ENCODE measurements at places on chromosomes 3 and 15.
A peak's percentile ranks its signal among the peaks of the same experiment; 100 is the strongest.

DNA sequence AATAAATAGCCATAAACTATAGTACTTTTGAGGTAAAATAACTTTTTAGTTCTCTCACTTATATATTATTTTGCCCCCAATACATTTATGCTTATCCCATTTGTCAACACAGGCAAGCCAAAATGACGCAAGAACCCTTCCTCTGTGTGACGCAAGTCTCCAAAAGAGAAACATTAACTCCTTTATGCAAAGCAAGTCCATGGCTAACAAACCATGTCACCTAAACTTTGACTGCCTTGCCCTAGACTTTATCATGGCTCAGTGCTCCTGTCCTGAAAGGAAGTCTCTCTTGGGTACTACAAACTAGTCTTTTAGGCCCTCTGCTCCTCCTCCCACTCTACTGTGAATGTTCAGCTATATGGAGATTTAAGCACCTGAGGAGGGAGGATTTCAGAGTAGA, 230.5 kb downstream of the UNC13C start:
- no peak for DNase-seq

GRCh38 chr3:89635137-89635536, 527.7 kb downstream of the EPHA3 start:
- DNase-seq, result no peak

- DNase-seq, result no peak
Measured at GRCh38 chr3:129738172-129738571, 131.7 kb upstream of the PLXND1 start.

DNA sequence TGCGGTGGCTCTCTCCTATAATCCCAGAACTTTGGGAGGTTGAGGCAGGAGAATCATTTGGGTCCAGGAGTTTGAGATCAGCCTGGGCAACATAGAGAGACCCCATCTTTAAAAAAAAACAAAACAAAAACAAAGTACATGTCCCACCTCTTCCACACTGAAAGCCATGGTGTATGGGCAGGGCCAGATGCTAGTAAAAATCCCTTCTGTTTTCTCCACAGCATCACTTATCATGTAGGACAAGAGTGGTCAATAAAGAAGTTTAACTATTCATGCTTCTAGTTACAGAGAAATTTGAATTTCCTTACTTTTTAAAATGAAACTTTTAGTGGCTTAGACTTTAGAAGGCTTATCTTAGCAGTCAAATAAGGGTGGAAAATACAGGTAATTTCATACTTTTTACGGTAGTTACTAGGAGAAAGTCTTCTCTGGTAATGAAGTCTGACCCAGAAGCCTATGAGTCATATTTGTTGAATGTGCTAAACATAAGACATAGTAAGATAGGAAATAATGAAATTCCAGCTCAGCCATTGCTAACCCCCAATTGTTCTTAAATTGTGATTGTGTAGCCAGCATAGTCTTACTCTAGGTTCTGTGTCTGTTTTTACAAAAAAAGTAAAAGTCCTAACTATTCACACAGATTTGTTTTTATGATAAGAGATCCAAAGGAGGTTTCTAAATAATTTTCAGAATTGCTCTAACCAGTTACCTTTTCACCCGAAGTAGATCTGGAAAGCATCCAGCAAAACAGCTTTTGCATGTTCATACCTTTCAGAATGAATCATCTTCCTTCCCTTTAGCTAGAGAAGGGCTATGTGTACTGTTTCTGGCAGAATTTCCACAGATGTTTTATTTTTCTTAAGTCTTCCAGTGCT, 16.4 kb upstream of the ZNF609 start:
- DNase-seq, result no peak

- peak; percentile 61 for DNase-seq
Measured at GRCh38 chr3:156626104-156626503, 48.3 kb upstream of the TIPARP start.

DNA sequence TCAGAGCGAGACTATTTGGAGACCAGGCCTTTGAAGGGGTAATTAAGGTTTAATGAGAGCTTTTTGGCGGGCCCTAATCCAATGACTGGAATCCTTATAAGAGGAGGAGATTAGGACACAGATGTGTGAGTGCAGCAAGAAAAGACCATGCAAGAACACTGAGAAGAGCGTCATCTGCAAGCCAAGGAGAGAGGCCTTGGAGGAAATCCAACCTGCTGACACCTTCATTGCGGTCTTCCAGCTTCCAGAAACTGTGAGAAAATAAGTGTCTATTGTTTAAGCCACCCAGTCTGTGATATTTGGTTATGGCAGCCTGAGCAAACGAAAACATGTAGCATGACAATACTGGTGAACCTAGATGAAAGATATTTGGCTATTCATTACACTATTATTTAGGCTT, 23.0 kb upstream of the MUSTN1 start:
- DNase-seq, result no peak

- DNase-seq, result no peak
Measured at GRCh38 chr3:78734048-78734637, 1033.7 kb downstream of the ROBO1 start.

DNA sequence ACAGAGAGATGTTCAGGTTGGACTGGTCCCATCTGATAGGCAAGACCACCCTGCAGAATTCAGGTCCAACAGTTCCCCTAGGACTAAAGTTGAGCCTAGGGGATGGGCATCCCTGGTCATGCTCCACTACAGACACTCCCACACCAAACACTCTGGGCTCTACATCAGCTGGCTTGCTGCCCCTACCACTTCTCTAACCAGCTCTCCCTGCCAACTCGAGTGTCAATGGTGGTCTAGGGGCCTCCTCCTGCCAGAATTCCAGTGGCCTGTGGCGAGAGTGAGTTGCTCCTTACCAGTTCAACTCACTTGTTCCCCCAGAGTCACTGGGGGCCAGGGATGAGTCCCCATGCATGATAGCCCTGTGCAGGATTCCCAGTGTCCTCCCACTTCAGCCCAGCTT, 316.2 kb upstream of the PPP2R3A start:
- DNase-seq, result no peak

- no peak for DNase-seq
Measured at GRCh38 chr3:179603321-179603720, 1.1 kb downstream of the MRPL47 start.

- no peak for DNase-seq
Measured at GRCh38 chr3:64536166-64536565, 151.6 kb downstream of the ADAMTS9 start.

GRCh38 chr15:84914909-84915605, 30.6 kb downstream of the SLC28A1 start:
- DNase-seq, result no peak

GRCh38 chr15:66483131-66483566, 14.4 kb downstream of the SNAPC5 start:
- no peak for DNase-seq

DNA sequence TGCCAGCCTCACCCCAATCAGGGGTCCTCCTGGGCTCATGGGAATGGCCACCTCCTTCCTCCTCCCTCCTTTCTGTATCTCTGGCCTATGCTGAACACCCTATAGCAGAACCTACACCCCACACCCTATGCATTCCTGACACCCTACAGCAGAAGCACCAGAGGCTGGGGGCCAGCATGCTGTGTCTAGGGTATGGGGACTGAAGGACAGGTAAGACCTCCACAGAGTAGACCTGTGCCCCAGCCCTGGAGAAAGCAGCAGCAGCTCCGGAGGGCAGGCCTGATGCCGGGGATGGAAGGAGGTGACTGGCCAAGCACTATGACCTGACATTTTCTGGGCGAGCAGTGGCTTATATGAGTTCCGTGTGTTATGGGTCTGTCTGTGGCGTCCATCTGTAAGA, 66.9 kb downstream of the TLE3 start:
- DNase-seq, result no peak

DNA sequence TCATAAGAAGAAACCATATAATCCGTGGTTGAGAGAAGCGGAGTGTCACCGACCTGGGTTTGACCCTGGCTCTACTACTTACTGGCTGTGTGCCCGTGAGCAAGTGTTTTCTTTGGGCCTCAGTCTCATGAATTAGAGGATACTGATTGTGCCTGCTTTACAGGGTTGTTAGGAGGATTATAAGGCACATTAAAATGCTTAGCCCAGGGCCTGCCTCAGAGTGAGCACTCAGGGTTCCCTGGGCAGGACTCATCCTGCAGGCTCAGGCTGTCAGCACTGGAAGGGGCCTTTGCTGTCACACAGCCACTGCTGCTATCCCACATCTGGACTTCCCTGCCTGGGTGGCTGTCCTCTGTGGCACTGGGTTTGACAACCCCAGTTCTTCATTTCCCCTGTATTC, 4.7 kb downstream of the PLA2G4F start:
- no peak for DNase-seq

DNA sequence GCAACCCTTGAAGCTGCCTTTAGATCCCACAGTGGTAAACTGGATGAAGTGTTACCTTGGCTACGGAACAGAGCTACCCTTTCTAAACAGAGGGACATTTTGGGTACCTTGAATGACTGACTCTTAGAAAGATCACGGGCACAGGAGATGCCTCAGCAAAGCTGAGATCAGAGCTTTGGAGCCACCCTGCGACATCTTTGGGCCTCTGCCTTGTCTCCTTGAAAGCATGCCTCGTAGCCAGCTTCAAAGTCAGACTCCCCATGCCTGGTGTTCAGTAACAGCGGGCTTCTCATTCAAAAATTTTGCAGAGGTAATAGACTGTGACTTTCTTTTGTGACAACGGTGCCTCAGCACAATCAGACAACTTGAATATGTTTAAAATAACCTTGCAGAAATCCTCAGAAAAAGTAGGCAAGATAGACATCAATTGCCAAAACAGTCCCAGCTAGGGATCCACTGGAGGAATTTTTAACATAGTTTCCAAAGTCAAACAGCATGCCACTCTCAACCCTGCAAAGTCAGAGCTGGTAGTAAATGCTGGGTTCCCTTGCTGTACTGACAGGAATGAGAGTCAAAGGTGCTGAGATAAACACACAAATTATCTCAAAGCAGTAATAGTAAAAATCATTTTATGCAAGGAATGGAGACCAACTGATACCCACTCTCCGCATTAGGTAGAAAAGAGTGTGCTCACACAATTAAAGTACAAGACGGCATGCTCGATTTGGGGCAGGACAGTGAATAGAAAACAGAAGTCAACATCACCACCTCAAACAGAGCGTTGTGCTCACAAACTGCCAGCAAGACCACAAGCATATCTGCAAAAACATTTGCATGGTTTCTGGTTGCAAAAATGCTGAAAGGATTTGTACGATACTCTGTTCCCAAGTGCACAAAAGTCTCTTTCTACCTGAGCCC, 82.1 kb downstream of the MYO1E start:
- peak; percentile 68 for DNase-seq

DNA sequence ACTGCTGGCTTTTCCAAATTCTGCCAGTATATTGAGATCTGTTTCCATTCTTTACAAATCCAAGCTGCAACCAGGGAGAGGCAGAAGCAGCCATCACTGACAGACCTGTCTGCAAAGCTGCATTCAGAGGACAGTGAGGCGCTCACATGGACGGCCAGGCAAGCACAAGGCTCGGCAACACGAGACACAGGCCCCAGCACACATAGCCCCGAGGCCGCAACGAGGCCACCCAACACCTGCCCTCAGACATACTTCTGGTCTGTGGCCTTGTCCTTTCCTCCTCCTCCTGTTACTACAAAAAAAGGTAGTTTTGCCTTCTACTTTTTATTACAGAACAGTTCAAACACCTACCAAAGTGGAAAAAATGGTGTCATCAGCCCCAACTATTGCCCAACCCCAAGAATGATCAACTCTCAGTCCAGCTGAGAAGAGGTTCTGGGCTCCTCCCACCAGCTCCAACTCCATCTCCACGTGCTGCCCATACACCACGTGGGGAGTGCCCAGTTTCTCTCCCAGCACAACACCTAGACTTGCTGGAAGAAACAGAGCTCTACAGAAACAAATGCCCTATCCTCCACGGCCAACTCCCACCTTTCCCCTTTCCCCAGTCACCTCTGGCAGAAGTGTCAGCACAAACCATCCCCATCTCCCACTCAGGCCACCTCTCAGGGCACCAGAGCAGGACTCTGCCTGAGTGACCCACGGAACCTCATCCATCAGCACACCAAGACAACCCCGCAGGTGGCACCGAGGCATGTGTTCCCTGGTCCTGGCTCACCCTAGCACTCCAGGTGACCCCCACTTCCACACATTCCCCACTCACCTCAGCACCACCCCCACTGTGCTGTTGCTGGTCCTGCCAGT, 7.4 kb downstream of the ZXDC start:
- DNase-seq, result no peak

GRCh38 chr3:31013843-31014242, 119.4 kb upstream of the GADL1 start:
- no peak for DNase-seq

- DNase-seq, result peak; percentile 39
Measured at GRCh38 chr15:78177447-78177873, 28.3 kb downstream of the IDH3A start.

- DNase-seq, result no peak
Measured at GRCh38 chr3:173747427-173747826, 349.9 kb downstream of the NLGN1 start.

DNA sequence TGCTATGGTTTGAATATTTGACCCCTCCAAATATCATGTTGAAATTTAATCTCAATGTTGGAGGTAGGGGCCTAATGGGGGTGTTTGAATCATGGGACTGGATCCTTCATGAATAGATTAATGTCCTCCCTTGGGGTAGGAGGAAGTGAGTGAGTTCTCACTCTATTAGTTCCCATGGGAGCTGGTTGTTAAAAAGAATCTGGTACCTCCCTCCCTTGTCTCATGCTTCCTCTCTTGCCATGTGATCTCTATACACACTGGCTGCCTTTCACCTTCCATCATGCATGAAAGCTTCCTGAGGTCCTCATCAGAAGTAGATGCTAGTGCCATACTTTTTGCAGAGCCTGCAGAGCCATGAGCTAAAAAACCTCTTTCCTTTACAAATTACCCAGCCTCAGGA, 177.7 kb upstream of the MCTP2 start:
- no peak for DNase-seq

DNA sequence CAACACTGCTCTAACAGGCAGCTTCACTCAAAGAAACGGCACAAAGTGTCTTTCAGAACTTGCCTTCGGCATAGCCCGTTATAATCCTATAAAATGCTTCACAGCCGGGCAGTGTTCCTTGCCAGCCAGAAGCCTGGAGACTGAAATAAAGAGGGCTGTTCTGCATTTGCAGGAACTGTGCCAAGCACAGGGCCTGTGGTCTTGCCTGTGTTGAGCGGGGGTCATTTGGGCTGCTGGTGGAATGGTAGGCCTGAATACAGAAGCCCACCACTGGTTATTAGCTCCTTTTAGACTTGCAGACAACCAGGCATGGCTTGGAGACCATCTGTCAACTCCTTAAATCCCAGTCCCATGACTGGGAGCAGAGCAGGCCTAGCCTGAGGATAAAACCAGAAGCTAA, 4.7 kb upstream of the ARHGEF3 start:
- DNase-seq, result peak; percentile 43

- DNase-seq, result no peak
Measured at GRCh38 chr3:181880331-181880730, 168.6 kb downstream of the SOX2 start.

- DNase-seq, result no peak
Measured at GRCh38 chr3:70519026-70519425, 206.6 kb upstream of the MDFIC2 start.

Data from putamen (tissue), 1 donor.